ENCODE measurements at places on chromosomes 2 and 18. TPM values are rescaled to one million over a fixed set of nuclear protein-coding genes. Genes with fewer than 3 reads are reported as not detected.

The SERPINB13 gene
- total RNA-seq, result not detected

The REG1A gene
- total RNA-seq, result not detected

DNA sequence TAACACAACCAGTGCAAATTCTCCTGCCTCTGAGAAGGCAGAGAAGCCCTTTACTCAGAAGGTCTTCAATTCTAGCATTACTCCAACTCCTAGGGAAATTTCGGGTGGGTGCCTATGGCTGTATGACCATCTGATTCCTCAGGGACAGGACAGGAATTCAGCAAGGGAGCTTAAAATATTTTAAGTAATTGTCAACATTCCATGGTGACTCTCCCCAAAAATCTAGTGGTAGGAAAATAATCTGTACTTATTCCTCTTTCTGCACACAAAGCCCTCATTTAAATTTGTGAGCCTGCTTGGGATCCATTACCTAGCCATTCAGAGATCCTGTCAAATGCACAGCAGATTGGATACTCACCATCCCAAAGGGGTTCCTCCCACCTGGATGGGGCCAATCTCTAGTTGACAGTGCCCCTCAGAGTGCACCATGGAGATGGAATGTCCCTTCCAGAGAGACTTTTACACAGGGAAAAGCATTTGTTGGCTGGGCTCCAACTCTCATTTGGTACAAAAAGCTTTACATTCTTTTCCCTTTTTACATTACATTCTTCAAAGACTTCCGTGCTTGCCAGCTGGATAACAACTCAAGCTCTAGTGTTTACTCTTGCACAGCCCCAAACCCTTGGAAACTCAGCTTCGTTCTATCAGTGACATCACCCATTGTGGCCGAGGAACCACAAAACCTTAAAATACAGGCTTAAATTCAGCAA is 3.1 kb upstream of the TMEM150A start:
- no peak for DNase-seq

- no peak for DNase-seq
These were observed 167.2 kb upstream of the SPOPL start for GRCh38 chr2:138334323-138334722.

The RAB11FIP5 gene
- 7.5 TPM for total RNA-seq

GRCh38 chr2:99890568-99891427 is 251.6 kb downstream of the AFF3 start:
- DNase-seq, result no peak

GRCh38 chr2:107197594-107198294 is 311.8 kb upstream of the ST6GAL2 start:
- DNase-seq, result no peak

DNA sequence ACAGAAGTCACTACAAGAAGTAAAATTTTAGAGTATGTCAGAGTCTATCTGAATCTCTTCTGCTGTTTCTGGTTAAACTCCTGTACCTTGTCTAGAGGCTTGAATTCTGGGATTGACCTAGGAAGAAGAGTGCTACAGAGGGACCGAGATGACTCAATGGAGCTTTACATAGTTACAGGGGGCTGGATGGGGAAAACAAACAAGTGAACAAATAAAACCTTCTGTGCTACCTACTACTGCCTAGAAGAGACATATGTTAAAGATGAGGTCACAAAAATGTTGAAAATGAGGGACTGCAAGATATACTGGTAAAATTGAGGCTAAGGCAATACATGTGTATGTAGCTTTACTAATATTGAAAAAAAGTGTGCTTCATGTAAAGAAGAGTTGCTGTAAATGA is 265.4 kb upstream of the TFPI start:
- no peak for DNase-seq

GRCh38 chr2:120531365-120531764 is 185.4 kb downstream of the INHBB start:
- DNase-seq, result no peak

- no peak for DNase-seq
These were observed 316.8 kb downstream of the PIK3C3 start for GRCh38 chr18:42271647-42272414.

- DNase-seq, result no peak
These were observed 162.7 kb upstream of the ID2 start for GRCh38 chr2:8518979-8519668.

The MLPH gene
- 0.94 TPM for total RNA-seq

DNA sequence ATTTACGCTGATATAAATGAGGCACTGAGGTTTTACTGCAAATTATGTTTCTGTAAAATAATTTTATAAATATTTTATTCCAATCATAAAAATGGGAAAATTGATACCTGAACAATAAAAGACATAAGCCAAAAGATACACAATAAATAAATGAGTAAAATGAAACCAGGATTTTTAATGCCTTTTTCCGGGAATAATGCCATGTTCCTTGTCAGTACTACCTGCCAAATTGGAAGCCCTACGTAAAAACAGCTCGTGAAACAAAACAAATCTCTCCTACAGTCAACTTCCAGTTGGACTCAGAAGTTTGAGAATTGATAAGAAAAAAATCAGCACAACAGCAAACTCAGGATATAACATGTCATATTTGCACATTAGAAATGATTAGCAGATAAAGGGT is 18.0 kb downstream of the GALNT3 start:
- DNase-seq, result no peak

DNA sequence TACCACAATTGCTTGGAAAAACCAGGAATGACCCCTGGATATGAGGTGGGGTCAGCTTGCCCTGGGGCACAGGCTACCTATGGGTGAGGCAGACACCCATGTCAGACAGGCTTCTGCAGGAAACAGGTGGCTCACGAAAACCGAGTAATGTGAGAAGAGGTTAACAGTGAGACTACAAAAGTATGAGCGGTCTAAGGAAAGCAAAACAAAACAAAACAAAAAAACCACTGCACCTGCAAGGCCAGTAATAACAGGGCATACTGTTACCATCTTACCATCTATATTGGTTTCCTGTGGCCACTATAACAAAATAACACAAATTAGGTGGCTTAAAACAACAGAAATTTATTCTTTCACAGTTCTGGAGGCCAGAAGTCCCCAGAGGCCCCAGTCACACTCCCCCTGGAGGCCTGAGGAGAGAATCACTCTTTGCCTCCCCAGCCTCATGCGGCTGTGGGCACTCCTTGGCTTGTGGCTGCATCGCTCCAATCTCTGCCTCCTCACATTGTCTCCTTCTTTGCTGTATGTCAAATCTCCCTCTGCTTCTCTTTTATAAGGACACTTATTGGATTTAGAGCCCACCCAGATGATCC is 86.6 kb upstream of the EPC2 start:
- DNase-seq, result no peak

GRCh38 chr2:37767959-37768925 is 96.8 kb upstream of the CDC42EP3 start:
- DNase-seq, result no peak

GRCh38 chr2:95530734-95531133 is 46.2 kb upstream of the TRIM43B start:
- no peak for DNase-seq

GRCh38 chr2:21317131-21317530 is 193.4 kb downstream of the TDRD15 start:
- no peak for DNase-seq

The SCN7A gene
- 1.6 TPM for total RNA-seq

The NEMP2 gene
- total RNA-seq, result 3.4 TPM

GRCh38 chr18:33578518-33579348 is 714 bp downstream of the ASXL3 start:
- no peak for DNase-seq

DNA sequence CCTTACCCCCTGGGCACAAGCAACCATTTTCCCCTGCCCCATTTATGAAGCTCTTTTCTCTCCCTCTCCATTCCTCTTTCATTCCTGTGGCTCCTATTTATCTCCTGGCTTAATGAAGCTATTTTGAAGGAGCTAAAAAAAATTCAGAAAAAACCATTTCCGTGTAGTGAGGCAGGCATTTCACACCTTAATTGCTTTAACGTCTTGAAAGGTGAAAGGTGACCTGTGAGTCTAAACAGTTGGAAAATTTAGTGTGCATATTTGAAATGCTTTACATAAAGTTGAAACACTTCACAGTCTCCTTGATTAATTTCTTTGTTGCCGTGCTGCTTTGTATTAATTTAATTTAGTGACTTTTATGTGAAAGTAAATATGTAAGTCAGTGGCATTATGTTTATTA is 83.6 kb downstream of the LTBP1 start:
- no peak for DNase-seq

DNA sequence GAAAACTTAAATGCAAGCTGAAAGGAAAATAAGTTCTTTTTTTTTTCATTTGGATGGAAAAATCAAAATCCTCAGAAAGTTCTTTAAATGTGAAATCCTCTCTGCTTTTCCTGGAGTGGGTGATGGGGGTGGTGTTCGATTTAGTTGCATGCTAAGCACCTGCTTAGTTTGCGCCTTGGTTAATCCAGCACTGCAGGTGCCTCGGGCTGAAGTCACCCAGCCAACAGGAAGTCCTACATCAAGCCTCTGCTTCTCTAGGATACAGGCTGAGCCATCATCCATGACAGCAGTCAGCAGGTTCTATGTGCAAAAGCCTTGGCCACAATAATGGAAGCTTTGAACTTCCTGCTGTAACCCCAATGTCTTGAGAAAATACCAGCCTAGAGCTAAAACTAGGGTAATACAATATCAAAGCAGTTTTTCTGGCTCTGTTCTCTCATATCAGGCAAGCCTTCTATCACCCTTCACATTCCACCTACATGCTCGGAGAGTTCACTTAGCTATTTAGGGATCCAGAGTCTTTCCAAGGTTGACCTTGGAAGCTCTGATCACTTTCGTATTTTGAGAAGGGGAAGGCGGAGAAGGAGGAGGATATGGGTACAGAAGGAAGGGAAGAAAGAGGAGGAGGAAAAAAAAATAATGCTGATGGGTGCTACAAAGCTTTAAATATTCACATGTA is 116.1 kb upstream of the LRRTM1 start:
- no peak for DNase-seq

- no peak for DNase-seq
These were observed 51.2 kb upstream of the PXDN start for GRCh38 chr2:1795261-1796231.

- DNase-seq, result no peak
These were observed 31.1 kb downstream of the DRC1 start for GRCh38 chr2:26432859-26433258.

The DNAJC5G gene
- total RNA-seq, result not detected

DNA sequence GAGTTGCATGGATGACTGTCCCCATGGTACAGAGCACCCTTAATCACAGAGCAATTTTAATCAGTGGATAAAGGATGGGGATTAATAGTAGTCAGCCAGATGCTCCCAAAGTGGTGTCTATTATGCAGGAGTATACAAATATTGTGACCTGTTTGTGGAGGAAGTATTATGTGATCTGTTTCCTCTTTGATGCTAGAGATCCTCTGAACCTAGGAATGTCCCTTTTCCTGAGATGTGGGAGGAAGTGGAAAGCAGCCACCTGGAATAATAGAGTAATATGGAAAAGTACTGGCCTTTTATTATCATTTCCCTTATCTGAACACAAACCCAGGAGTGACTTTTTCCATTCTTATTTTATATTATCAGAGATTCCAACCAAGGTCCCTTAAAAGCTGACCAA is 94.2 kb upstream of the EFEMP1 start:
- no peak for DNase-seq

DNA sequence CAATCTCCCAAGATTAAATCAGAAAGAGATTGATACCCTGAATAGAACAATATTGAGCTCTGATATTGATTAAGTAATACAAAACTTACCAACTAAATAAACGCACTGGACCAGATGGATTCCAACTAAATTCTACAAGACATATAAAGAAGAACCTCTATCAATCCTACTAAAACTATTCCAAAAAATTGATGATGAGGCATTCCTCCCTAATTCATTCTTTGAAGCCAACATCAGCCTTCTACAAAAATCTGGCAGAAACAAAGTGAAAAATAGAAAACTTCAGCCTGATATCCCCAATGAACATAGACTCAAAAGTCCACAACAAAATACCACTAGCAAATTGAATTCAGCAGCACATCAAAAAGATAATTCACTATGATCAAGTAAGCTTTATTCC is 695.5 kb downstream of the NYAP2 start:
- no peak for DNase-seq

- no peak for DNase-seq
These were observed 8.9 kb downstream of the C1QL2 start for GRCh38 chr2:119149611-119150010.

DNA sequence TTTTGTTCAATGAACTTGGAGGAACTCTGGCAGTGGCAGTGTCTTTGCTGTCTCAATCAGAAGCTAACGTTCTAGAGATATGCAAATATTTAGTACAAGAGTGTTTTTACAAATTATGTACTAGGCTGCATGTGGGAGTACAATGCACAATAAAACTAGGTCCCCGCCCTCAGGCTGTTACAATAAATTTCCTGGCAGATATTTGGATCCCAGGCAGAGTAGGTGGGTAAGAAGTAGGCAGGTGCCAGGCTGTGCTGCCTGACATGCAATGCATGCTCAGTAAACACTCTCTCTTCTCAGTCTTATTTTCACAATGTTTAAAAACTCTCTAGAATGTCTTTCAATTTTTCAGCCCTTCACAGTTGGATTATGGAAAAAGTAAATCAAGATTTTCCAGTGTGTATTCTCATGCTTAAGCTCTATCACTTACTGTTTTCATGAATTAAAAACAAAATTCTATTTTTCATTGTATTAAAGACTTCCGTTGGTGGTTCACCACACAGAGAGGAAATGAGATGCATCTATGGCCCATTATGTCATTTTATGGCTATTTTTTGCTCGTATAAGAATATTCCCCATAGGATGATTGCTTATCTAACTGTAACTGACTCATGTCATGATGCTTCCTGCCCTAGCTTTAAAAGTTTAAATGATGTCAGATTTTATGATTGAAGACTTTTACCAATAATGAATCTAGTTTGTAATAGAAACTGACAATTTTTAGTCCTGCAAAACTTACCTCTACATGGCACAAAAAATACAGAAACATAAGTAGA is 346.1 kb downstream of the RND3 start:
- no peak for DNase-seq

The LINC00305 gene
- total RNA-seq, result not detected

The GYPC gene
- 17.0 TPM for total RNA-seq

DNA sequence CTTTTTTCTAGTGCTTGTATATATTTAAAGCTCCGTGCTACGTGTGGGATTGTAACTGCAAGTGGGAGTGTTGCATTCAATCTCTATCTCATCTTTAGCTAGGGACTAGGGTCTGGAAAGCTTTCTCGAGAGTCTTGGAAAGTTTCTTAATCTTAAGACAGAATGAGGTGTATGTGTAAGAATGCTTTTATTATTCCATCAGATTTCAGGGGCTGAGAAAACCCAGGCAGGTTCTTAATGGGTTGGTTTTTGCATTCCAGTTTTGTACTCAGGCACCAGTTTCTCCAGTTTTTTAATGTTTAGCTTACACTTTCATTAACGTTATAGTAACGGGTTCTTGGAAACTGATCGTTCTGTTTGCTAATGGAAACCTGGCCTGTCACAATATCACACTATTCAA is 20.3 kb downstream of the MRPL19 start:
- no peak for DNase-seq

DNA sequence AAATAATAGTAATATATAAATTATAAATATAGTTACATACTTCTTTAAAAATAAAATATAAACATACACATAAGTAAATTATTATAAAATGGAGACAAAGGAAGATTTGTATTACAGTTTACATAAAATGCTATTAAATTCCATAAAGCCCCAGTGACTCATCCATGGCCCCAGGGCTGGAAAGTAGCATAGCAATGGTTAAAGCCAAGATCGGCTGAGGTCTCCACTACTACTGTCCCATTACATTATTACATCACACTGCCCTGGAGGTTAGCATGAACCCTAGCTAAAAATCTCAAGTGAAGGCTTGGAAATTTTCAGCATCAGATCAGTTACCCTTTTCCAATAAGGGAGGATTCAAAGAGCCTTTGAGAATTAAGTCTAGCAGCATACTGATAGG is 936.2 kb downstream of the DSC3 start:
- no peak for DNase-seq

The PDE1A gene
- 42.1 TPM for total RNA-seq

- peak; percentile 67 for DNase-seq
These were observed at the start of gene CREG2 for GRCh38 chr2:101387151-101387834. Gene CREG2 (minus strand): TSS chr2:101387503. CDS start chr2:101387457, 46 bp downstream.

The TTR gene
- 0.31 TPM for total RNA-seq
